ENCODE measurements at places on chromosomes 7 and 10.

DNA sequence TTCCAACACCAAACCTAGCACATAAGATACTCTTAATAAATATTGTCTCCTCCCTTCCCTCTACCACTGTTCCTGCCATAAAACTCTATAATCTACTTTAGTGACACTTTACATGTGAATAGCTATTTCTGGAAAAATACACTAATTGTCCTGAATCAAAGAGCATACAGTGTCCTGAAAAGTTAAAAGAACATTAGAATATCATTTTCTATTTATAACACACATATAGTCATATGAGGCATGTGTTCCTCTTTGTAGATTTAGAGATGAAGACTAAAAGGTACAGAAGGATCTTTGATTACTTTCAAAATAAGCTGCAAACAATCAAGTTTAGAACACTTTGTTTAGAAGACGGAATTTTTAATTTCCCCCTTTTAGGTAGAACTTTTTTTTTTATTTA, 13.6 kb downstream of the NCOA4 start:
- no peak for DNase-seq

- DNase-seq: no peak
These were observed 138.9 kb upstream of the PPIF start for GRCh38 chr10:79208251-79208983.

DNA sequence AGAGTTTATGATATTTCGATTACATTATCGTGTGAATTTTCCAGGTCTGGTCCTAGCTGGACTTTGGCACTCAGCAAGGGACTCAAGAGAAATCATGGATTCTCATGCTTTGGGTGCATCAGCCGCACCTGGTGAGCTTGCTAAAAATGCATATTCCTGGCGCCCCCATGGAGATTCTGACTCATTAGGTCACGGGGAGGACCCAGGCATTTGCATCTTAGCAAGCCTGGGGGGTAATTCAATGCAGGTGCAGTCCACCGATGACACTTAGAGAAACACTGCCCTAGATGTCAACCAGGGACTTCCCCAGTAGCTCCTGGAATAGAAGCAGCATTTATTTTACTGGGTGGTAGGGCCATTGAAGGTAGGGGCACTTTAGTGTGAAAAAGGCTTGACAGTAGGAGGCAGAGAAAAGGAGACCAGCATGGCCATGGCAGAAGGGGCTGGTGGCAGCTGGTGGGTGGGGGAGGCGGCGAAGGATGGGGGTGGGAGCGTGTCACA, 29.9 kb upstream of the PDCD4 start:
- no peak for DNase-seq

DNA sequence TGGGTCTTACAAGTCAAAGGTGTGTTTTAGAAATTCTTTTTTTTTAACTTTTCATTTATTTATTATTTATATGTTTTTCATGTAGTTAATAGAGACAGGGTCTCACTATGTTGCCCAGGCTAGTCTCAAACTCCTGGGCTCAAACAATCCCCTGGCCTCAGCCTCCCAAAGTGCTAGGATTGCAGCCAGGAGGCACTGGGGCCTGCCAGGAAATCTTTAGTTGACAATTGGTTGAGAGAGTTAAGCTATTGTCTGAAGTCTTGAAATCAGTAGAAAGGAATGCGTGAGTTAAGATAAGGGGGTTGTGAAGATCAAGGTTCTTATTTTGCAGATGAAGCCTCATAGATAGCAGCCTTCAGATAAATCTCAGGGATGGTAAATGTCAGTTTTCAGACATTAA, 245.4 kb upstream of the GALNT17 start:
- no peak for DNase-seq

DNA sequence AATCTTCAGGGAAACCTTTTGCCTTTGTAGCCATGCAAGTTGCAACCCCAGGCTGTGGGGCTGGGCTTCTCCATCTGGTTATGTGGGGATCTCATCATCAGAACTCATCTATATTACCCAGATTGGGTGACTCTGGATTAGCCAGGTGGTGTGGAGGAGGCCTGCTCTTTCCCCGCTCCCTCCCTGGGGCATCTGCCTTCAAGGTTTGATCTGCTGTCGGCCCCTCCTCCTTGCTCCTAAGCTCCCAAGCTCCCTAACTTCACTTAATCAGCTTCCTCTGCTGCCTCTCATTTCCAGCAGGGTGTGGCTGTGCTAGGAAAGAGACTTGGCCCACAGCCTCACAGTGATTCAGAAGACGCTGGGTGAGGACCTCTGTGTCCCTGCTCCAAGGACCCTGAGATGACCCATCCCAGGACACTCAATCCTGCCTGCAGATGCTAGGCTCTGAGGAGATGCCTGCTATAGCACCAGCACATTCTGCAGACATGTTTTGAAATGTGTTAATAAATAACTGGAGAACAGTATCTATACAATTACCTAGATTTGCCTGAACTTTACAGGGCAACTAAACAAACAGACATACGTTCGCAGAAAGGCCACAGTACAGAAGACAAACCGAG, 392.1 kb upstream of the PODXL start:
- DNase-seq: peak; percentile 8

- no peak for DNase-seq
These were observed 193.4 kb upstream of the MBL2 start for GRCh38 chr10:52965938-52966401.

DNA sequence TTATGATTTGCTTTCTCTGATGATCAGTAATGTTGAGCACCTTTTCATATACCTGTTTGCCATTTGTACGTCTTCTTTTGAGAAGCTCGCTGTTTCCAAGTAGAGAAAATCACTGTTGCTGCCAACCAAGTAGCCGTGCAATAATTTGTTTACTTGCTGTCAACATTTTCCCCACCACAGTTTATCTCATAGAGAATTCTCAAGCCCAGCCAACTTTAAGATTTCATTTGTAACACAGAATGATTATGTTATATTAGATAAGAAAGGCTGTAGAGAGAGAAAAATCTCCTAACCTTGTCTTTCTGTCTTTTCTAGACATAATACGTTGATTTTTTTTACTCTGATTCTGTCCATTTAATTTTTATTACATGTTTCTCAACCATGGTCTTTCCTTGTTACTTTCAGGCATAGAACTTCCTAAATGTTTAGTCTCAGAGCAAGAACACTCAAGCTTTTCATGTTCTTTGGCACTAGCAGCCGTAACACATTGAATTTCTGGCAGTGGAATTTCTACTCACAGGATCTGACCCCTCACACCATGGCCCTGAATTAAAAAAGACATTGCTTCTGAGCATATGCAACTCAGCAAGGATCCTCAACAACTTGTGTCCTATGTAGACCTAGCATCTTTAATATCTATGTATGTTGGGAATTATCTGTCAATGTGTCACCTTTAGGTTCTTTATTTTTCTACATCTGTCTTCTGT, 23.1 kb downstream of the RPA3 start:
- no peak for DNase-seq

GRCh38 chr10:71720288-71720687, 710 bp upstream of the C10orf105 start:
- DNase-seq: no peak

DNA sequence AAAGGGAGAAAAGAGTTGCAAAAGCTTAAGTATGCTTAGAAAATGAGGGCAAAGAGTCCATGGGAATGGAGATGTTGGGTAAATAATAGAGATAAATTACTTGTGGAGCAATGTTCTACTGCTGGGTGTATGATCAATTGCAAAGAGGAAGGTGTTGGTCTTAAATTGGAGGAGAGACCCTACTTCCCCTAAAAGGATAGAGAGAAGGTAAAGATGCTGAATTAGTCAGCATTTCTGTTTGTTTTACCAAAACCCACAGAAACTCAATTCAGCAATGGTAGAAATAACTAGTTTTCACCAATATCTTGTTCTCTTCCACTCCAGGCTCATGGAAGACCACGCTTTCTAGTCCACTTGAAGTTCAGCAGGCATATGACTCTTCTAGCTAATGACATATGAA, 32.1 kb downstream of the ASB4 start:
- DNase-seq: no peak

DNA sequence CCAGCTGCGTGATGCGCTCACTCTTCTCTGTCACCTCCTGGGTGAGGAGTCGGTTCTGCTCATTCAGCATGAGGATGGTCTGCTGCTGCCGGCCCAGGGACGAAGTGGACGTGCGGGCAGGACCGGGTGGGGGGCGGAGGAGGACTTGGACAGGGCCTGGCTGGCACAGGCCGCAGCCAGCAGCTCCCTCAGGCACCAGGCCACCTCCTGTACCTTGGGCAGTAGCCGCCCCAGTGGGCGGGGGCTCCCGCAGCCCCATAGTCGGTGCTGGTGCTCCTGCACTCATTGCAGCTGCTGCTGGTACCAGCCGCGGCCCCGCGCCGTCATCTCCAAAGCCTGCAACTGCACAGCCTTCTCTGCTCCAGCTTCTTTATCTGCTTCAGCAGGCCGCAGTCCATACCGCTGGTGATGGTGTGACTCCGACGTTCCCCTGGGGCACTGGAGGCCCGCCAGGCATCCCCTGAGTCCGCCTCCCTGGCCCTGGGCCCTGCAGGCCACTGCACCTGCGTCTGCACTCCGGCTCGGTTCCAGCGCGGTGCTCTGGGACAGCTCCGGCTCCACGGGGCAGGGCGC, 884.9 kb upstream of the ZNF722 start:
- no peak for DNase-seq

GRCh38 chr7:72674394-72674793, 153.6 kb downstream of the TYW1B start:
- DNase-seq: no peak

GRCh38 chr10:114607358-114607998, 50.6 kb downstream of the ABLIM1 start:
- DNase-seq: no peak

- DNase-seq: peak; percentile 37
These were observed 24.5 kb upstream of the GRB10 start for GRCh38 chr7:50807026-50807730.

- no peak for DNase-seq
These were observed 2.5 kb upstream of the MAP3K8 start for GRCh38 chr10:30431435-30431911.

GRCh38 chr10:13883636-13884444, 297.1 kb downstream of the PRPF18 start:
- no peak for DNase-seq

- DNase-seq: no peak
These were observed 145.6 kb upstream of the ZNF32 start for GRCh38 chr10:43794181-43794815.

GRCh38 chr7:33422825-33423645, 293.7 kb downstream of the BBS9 start:
- DNase-seq: no peak

DNA sequence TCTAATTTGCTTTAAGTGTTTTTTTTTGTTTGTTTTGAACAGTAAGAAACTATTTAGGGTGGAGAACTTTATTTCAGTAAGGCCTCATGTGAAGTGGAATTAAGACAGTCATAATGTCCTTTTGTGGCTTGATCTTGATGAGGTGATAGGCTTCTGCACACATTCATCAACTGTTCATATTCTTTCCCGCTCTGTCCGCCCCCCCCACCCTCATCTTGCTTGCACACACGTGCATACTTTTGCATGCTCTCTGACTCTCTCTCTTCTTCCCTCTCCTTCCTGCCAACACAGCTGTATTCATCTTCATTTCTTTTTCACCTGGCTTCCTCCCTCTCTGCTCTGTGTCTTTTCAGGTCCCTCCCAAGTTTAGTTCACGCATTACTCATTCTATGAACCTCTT, 429.6 kb downstream of the AUTS2 start:
- no peak for DNase-seq

DNA sequence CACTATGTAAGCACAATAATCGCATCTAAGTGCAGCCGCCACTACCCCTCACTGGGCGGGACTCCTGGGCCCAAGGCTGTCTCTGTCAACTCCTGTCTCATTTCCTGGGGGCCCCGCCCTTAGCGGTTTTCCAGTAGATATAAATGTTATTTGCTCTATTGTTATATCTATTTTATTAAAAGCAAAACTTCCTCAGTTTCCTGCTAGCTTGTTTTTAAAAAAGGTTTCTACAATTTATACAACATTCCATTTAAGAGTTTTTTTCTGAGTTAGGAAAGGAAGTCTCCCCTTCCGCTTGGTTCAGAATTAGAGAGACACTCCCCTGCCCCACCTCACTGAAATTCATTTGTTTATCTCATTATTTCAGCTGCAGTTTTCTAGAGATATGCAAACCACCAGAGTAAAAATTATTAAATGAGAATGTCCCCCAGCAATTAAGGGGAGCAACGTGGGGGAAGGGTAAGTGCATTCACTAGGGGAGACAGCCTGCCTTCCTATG, 82.7 kb downstream of the RAMP3 start:
- no peak for DNase-seq

DNA sequence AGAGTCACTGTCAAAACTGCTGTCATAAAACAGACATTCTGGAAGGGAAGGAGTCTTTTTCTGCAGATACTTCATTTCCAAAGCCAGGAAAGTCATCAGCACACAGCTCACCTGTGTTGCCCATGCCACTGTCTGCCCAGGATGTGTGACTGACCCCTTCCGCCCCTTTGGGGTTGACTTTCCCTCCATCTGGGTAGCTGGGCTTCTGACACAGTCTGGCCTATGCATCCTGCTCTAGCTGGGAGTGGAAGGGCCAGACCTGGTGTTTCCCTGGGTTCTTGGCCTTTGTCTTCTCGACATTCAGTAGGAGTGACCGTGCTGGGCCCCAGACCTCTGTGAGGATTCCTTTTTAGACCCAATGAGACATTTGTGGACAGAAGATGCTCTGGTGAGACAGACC, 378.9 kb upstream of the NUPR2 start:
- no peak for DNase-seq

GRCh38 chr7:121505021-121505420, 108.9 kb upstream of the FAM3C start:
- peak; percentile 50 for DNase-seq

DNA sequence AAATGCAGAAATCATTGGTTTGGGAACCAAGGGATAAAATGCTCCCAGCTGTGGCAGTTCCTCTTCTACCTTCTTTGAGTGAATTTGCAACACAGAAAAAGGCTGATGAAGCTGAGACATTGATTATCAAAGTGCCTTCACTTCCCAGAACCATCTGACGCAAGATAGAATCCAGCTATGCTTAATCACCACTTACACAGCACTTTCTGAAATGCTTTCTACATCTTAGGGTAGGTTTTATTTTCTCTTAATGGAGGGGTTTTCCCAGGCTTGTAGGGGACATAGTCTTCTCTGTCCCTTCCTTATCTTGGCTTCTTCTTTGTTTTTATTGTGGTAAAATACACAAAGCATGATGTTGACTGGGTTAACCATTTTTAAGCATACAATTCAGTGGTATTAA, 332.6 kb upstream of the ZNF32 start:
- no peak for DNase-seq
